ENCODE measurements at places on chromosomes 5 and 9. TPM values are rescaled to one million over a fixed set of nuclear protein-coding genes. Genes with fewer than 3 reads are reported as not detected.

- DNase-seq: no peak
- H3K27ac ChIP-seq: no peak overlapping the region
- H3K36me3 ChIP-seq: no peaks in the 10 kb centered on the region
- no peak overlapping the region for H3K4me3 ChIP-seq
These were observed 41.6 kb upstream of the ZBTB43 start for GRCh38 chr9:126763130-126763764.

GRCh38 chr5:90000351-90000750 is 409.2 kb downstream of the CETN3 start:
- no peak overlapping the region for H3K4me3 ChIP-seq
- H3K27ac ChIP-seq: no peak overlapping the region
- no peak for DNase-seq
- H3K27me3 ChIP-seq: no peaks in the 10 kb centered on the region
- H3K36me3 ChIP-seq: no peaks in the 10 kb centered on the region

- H3K27me3 ChIP-seq: no peaks in the 10 kb centered on the region
- H3K4me3 ChIP-seq: no peak overlapping the region
- no peaks in the 10 kb centered on the region for H3K36me3 ChIP-seq
These were observed 2.5 kb downstream of the SH3TC2 start for GRCh38 chr5:149060325-149060724.

DNA sequence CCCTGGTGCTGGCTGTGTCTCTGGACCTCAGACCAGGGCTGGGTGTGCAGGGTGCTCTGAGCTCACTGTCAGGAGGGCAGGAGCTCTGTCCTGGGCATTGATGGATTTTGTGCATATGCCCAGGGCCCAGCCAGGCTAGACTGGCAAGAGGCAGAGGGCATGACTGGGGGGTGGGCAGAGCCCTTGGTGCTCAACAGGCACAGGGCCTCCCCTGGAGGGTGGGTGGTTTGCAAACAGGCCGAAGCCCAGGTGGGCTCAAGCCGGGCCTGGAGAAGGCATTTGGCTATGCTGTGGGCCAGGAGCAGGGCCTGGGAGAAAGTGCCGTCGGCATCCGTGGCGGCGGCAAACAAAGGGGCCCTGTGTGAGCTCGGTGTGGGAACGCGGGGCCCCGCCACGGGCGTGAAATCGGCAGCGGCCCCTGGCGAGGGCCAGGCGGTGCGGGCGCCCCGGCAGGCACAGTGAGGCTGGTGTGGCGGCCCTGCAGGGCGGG is 1.9 kb upstream of the NRARP start:
- no peak for DNase-seq
- no peak overlapping the region for H3K27ac ChIP-seq
- H3K36me3 ChIP-seq: no peaks in the 10 kb centered on the region
- H3K4me3 ChIP-seq: no peak overlapping the region

DNA sequence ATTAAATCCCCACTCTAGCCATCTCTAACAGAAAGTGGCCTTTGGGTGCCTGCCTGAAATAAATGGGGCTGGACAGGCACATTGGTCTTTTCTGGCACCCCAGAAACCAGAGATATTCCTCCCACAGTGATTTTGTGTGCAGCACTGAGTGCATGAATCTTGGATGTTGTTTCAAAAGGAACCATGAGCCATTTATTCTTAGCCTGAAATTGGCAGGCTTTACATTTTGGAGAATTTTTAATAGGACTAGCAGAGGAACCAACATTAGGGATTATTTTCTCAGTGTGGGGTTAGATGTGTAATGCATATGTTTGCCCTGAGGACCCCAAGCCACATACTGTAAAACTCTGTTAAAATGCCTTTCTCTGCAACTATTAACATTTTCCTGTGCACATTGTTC is 451.3 kb downstream of the NFIB start:
- H3K36me3 ChIP-seq: no peaks in the 10 kb centered on the region
- no peaks in the 10 kb centered on the region for H3K4me1 ChIP-seq
- no peaks in the 10 kb centered on the region for H3K27me3 ChIP-seq
- H3K4me3 ChIP-seq: no peak overlapping the region

DNA sequence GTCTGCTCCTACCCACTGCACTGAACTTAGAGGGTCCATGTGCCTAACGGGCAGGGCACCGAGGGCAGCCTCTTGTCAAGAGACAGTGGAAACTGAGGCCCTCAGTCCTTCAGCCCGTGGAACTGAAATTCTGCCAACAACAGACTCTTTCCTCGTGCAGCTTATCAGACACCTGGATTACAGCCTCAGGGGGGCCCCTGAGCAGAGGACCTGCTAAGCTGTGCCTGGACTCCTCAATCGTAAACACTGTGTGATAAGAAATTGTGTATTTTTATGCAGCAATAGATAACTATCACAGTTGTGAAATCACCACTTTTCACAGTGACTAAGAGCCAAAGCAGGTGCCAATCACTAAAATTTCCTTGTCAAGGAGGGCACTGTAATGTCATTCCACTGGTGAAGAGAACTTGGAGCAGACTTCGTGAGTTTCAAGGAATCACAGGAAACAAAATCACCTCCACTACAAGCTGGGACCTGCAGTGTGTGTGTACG is 33.4 kb upstream of the CTSV start:
- no peaks in the 10 kb centered on the region for H3K4me1 ChIP-seq
- H3K36me3 ChIP-seq: no peaks in the 10 kb centered on the region
- H3K4me3 ChIP-seq: no peak overlapping the region
- no peaks in the 10 kb centered on the region for H3K27me3 ChIP-seq
- DNase-seq: no peak
- no peak overlapping the region for H3K27ac ChIP-seq

GRCh38 chr5:149759986-149760853 is 30.1 kb downstream of the PPARGC1B start:
- H3K4me3 ChIP-seq: no peak overlapping the region
- no peaks in the 10 kb centered on the region for H3K36me3 ChIP-seq
- no peaks in the 10 kb centered on the region for H3K4me1 ChIP-seq
- H3K27ac ChIP-seq: no peak overlapping the region
- no peak for DNase-seq

DNA sequence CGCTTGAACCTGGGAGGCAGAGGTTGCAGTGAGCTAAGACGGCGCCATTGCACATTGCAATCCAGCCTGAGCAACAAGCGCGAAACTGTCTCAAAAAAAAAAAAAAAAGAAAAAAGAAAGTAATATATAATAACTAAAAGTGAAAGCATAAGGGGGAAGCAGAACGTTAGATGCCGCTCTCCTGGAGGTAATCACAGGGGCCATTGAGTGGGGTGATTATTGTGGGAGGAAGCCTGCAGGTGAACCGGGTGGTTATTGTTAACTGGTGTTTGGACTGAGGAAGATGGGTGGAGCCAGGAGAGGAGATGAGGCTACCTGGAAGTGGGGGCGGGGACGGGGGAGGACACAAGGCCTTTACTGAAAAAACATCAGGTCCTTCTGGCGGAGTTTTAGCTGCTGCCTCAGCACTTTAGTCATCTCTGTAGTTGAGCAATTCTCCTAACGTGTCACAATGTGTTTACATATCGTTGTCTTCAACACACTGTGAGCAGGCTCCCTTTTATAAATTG is 5.3 kb upstream of the TJP2 start:
- peaks cover 13% of the 10 kb centered on the region for H3K4me1 ChIP-seq
- peak overlapping the region; percentile 50 for H3K4me3 ChIP-seq
- peak overlapping the region; percentile 6 for H3K27ac ChIP-seq

DNA sequence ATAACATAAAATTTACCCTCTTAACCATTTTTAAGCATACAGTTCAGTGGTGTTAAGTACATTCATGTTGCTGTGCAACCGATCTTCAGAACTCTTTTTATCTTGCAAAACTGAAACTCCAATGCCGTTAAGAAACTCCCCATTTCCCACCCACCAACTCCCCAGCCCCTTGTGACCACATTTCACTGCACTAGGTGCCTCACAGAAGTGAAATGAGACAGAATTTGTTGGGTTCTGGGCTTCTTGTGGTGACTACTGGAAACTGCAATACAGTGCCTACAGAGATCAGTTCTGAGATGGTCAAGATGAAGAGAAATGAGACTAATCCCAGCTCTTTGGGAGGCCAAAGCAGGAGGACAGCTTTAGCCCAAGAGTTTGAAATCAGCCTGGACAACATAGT is 202.1 kb upstream of the SLC30A5 start:
- DNase-seq: no peak
- no peaks in the 10 kb centered on the region for H3K4me1 ChIP-seq
- no peak overlapping the region for H3K27ac ChIP-seq
- no peak overlapping the region for H3K4me3 ChIP-seq
- no peaks in the 10 kb centered on the region for H3K27me3 ChIP-seq

DNA sequence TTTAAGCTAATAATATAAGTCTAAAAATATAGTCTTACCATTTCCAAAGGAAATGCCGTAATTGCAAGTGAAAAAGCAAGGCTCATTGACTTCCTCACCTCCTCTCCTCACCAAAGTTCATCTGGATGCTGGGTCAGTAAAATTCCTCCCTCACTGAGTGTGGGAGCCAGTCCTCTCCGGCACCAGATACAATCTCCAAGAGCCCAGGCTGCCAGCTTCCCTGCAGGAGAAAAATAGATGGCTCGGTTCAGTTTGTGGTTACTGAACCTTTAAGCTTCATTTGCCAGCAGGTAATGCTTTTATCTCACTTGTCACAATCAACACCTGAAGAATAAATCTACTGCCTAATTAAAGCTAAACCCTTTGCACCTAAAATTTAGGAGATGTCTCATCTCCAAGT is 115.3 kb upstream of the VLDLR start:
- no peaks in the 10 kb centered on the region for H3K36me3 ChIP-seq
- no peak overlapping the region for H3K4me3 ChIP-seq
- H3K27ac ChIP-seq: no peak overlapping the region
- DNase-seq: no peak

DNA sequence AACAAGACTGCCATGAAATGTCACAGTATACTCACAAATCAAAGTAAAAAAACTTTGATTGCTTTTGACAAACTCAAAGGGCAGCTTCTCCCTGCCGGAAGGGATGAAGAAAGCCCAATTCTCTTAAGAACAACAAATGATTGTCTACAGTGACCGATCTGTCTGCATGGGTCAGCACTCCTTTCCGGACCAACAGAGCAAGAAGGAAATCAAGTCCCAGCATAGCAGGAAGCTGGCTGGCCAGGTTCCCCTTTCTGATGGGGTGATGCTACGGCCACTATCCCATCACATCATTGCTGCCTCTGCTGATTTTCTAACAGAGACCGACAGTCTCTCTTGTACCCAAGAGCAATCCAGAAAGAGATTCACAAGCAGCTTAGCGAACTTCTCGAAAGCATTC is 692 bp downstream of the C1QTNF3 start:
- no peaks in the 10 kb centered on the region for H3K36me3 ChIP-seq
- no peaks in the 10 kb centered on the region for H3K27me3 ChIP-seq
- peaks cover 9% of the 10 kb centered on the region for H3K4me1 ChIP-seq
- no peak for DNase-seq
- H3K4me3 ChIP-seq: no peak overlapping the region
- no peak overlapping the region for H3K27ac ChIP-seq

DNA sequence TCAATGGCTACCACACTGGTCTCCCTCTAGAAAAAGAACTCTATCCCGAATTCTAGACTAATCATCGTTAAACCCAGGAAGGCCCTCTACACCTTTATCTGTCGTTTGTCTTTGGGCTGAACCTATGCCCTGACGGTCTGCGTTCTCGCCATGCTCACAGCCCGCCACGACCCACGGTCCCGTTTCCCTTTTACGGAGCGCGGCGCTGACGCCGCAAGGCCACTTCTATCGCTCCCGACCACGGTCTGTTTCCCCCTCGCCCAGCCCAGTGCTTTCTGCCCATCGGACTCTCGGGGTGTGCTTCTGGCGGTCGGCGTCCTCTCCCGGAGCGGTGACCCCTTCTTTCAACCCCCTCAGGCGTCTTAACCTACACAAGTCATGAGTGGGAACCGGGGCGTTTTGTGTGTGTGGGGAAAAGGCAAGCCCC is 974 bp downstream of the C9orf40 start:
- H3K27me3 ChIP-seq: no peaks in the 10 kb centered on the region
- peak overlapping the region; percentile 94 for H3K4me3 ChIP-seq
- H3K36me3 ChIP-seq: no peaks in the 10 kb centered on the region
- peak; percentile 44 for DNase-seq
- peak overlapping the region; percentile 87 for H3K27ac ChIP-seq

- no peaks in the 10 kb centered on the region for H3K27me3 ChIP-seq
- H3K27ac ChIP-seq: no peak overlapping the region
- peaks cover 73% of the 10 kb centered on the region for H3K36me3 ChIP-seq
- no peak for DNase-seq
- H3K4me3 ChIP-seq: no peak overlapping the region
These were observed 29.7 kb downstream of the PCDHGC5 start for GRCh38 chr5:141518618-141519015.

- DNase-seq: no peak
- H3K4me1 ChIP-seq: no peaks in the 10 kb centered on the region
- H3K4me3 ChIP-seq: no peak overlapping the region
- no peaks in the 10 kb centered on the region for H3K36me3 ChIP-seq
These were observed 3.8 kb downstream of the PSD2 start for GRCh38 chr5:139799359-139799758.

DNA sequence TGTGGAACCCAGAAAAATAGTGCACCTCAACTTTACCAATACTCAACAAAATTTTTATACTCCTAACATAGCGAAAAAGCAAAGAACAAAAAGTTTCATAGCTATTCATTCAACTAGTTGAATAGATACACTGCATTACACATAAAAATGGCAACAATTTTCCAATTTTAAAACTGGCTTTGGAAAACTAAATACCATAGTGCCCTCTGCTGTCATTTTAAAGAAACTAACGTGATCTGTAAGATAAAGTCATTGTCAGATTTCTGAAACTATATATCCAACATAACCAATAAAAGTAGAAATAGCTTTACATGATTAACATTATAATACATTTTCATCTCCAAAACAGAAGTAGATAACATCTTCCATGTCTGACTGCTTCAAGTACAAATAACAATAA is 31.6 kb downstream of the DTWD2 start:
- no peak for DNase-seq
- H3K4me1 ChIP-seq: no peaks in the 10 kb centered on the region
- H3K27me3 ChIP-seq: no peaks in the 10 kb centered on the region
- no peaks in the 10 kb centered on the region for H3K36me3 ChIP-seq
- no peak overlapping the region for H3K4me3 ChIP-seq

DNA sequence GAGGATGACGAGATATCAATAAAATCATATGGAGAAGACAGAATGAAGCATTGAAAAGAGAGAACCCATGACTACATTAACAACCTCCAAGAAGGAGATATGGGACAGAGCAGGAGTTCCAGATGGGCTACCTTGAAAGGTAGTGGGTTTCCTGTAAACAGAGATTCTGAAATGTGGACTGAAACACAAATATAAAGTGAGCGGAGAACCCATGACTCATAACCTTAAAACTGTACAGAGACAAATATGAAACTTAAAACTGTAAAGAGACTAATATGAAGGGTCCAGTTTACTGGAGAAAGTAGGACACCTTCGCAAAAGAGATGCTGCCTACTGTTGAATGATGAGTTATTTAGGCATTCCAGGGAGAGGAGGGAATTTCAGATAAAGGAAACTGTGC is 383.7 kb downstream of the CAAP1 start:
- H3K4me1 ChIP-seq: no peaks in the 10 kb centered on the region
- DNase-seq: no peak
- no peaks in the 10 kb centered on the region for H3K27me3 ChIP-seq

GRCh38 chr9:127711226-127711701 is 4.2 kb downstream of the PTRH1 start:
- H3K4me3 ChIP-seq: no peak overlapping the region
- H3K27me3 ChIP-seq: no peaks in the 10 kb centered on the region
- H3K36me3 ChIP-seq: no peaks in the 10 kb centered on the region
- no peak overlapping the region for H3K27ac ChIP-seq
- DNase-seq: no peak

HARS1 gene
- 97.4 TPM for total RNA-seq

PCDHA12 gene
- total RNA-seq: not detected

PCDHGC4 gene
- not detected for total RNA-seq

SPINK1 gene
- not detected for total RNA-seq

SPATA31C1 gene
- total RNA-seq: not detected

TXNDC8 gene
- total RNA-seq: not detected

All from CD8-positive, alpha-beta memory T cell (primary cell).